Activated effector memory CD4-positive, alpha-beta T cell treated with Interleukin-2 at 50 U/mL for 16 hours (primary cell): ENCODE measurements at places on chromosomes 1 and 21.

- no peak for DNase-seq
Measured at GRCh38 chr1:1128454-1129139, 12.7 kb upstream of the C1orf159 start.

DNA sequence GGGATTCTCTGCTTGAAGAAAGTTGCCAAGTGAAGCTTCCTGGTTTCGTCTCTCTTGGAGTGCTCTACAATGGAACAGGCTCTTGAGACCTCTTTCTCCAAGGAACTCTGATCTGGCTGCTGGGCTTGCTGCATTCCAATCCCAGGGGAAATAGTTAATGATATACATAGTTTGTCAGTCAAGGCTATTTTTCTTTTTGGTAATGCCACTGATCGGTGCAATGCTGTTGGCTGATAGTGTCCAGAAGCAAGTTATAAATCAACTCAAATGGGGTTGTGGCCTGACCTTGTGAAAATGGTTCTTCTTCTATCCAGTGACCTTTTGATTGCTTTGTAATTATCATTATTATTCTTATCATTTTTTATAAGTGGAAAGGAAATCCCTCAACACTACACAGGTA, 48.4 kb upstream of the TNFSF18 start:
- no peak for DNase-seq

- no peak for DNase-seq
Measured at GRCh38 chr1:88191917-88192316, 492.2 kb upstream of the PKN2 start.

- no peak for DNase-seq
Measured at GRCh38 chr21:36773117-36773516, 74.2 kb downstream of the SIM2 start.

DNA sequence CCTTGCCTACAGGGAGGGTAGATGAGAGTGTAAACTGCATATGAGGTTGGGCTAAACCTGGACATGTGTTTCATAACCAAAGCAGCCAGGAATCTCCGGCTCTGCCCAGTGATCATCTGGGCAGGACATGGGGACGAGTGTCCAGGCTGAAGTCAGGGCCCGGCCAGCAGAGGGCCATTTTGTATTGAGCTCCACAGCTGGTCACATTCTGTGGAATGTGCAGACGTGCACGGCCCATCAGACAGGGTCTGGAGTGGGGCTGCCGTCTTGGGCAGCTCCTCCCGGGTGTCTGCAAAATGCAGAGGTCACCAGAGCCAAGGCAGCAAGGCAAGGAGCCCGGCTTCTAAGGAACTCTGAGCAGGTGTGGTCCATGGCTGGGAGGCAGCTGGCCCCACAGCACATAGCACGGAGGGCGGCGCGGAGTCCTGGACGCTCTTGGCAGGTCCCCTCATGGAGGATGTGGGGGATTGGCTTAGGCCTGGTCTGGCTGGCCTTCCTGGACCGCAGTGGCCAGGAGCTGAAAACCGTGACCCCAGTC, 6.2 kb downstream of the LRRC3 start:
- no peak for DNase-seq

DNA sequence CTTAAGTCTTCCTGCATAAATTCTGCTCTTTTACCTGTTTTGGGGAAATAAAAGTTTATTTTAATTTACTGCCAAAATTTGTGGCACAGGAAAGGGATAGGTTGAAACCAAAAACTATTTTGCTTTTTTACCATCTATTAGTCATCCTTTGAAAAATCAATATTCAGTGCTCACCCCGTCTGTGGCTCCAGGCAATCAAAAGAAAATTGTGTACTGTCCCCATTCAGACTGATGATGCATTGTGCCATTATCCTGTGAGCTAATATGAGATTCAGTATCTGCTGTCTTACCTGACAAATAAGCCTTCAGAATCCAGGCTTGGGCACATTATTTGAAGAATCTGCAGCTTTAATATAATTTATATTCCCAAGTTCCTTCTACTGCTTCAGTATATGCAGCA, 650.7 kb downstream of the KIF26B start:
- no peak for DNase-seq

- no peak for DNase-seq
Measured at GRCh38 chr1:63824451-63824850, 50.6 kb downstream of the ROR1 start.

GRCh38 chr1:192878249-192878648, 69.4 kb downstream of the RGS2 start:
- no peak for DNase-seq

- no peak for DNase-seq
Measured at GRCh38 chr1:59751801-59752200, 62.9 kb upstream of the HOOK1 start.

DNA sequence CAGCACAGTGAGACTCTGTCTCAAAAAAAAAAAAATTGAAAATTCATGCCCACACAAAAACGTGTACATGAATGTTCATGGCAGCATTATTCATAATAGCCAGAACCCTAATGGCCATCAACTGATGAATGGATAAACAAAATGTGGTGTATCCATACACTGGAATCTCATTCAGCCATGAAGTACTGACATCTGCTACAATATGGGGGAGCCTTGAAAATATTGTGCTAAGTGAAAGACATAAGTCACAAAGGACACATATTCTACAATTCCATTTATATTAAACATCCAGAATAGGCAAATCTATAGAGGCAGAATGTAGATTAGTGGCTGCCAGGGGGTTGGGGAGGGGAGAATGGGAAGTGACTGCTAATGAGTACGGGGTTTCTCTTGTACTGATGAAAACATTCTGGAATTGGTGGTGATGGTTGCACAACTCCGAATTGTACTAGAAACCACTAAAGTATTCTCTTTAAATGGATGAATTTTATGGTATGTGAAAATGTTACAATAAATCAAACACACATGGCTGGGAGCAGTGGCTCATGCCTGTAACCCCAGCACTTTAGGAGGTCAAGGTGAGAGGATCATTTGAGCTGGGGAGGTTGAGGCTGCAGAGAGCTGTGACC, 33.0 kb upstream of the KCNN3 start:
- no peak for DNase-seq

- no peak for DNase-seq
Measured at GRCh38 chr1:214155987-214156625, 124.9 kb upstream of the SMYD2 start.

DNA sequence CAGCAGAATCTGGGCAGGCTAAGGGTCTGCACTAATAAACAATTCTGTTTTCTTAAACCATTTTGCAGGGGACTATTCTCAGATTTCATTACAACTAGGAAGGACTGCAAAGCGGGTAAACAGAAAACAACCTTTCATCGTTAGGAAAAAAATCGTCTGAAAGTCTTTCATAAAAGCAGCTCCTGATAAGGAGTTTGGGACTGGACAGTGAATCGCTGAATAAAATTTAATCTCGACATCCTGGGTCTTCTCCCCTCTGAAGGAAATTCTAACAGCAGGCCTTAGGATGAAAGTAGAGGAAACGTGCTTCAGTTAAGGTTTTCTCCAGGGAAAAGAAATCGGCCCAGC, 471 bp upstream of the MTF2 start:
- DNase-seq, result no peak

DNA sequence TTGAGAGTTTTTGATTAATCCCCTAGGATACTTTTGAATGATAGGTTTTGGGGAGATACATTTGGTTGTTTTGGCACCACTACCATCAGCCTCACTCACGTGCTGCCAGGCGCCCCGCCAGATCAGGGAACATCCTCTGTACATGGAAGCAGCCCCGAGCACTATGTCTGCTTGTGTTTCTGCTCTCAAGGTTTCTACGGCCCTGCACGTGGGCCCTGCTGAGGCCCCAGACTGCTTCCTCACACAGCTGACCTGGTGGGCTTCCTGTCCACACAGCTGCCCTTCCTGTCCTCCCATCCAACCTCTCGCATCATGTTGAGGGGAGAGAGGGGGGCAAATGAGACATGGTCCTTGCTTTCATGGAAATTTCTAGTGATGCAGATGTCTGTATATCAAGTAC, 20.0 kb downstream of the ADARB1 start:
- no peak for DNase-seq

DNA sequence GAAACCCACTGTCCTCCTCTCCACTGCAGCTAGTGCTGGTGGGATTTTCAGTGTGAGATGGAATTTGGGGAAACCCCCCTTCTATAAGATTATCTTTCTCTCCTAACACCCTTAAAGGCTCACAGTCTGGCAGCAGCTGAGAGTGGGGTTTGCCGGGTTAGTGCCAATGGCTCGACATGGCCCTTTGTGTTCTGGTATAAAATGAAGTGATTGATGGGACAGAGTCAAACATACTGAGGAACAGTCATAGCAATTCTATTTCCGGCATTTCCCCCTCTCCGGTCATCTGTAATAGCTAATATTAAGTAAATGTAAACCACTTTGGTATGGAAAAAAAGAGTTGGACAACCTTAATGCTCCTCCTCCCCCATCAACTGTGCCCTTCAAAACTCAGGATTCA, 37.6 kb downstream of the TFF3 start:
- DNase-seq, result no peak

DNA sequence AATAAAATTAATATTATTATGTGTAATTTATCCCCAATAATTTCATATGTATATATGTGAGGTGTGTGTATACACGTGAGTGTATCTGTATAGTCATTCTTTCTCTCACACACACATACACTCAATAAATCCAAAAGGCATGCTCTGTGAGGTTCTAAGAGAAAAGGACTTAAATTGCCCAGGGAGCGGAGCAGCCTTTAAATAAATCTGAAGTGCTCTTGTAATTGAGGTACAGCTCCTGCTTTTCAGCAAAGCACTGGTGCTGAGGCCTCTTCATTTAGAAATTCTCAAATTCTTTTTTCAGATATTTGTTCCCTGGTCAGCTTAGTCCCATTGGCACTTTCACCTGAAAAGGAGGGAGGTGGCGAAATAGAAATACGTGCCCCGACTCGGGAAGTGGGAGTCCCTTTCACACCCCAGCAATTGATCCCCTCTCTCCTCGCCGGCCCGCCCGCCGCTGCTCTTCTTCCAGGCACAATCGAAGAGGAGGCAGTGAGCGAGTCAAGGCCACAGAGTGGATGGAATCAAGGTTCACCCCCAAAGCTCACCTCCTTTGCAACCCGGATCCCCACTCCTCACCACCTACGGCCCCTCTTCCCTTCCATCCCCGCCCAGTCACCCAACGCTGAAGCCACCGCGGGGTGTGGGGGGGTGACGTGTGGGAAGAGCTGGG, 944 bp downstream of the PLPPR5 start:
- DNase-seq, result no peak

GRCh38 chr1:51518033-51518585, 957 bp downstream of the EPS15 start:
- peak; percentile 19 for DNase-seq

GRCh38 chr1:7425229-7425628, 345.9 kb upstream of the VAMP3 start:
- no peak for DNase-seq

- DNase-seq, result no peak
Measured at GRCh38 chr1:15455522-15455921, 1.0 kb upstream of the CELA2A start.

DNA sequence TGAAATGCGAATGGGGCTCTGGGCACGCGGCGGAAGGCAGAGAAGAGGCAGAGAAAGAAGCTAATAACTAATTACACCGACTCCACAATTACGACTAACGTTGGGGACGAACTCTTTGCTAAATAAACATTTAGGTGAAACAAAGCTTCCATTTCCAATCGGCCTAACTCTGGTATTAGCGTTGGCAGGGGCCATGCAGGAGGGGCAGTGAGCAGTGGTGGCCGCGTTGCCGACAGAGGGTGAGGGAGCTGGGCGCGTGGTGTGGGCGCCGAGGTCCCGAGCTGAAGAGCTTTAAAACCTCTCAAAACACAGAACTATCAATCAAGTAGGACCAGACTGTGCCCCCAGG, 553 bp upstream of the NDUFV3 start:
- DNase-seq, result no peak

DNA sequence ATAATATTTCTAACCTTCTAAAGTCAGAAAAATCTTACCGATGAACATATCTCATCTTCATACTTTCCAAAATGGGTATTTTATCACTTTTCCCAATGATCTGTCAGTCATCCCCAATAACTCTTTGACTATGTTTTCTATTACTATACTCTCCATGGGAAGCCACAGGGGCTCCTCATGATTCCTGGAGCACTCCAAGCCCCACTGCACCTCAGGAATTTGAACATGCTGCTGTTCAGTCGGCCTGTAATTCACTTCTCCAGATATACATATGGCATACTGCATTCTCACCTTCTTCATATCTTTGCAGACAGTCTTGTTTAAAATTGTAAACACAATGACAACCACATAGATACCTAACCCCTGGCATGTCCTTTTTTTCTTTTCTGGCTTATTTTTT, 333.0 kb downstream of the BRINP3 start:
- no peak for DNase-seq

DNA sequence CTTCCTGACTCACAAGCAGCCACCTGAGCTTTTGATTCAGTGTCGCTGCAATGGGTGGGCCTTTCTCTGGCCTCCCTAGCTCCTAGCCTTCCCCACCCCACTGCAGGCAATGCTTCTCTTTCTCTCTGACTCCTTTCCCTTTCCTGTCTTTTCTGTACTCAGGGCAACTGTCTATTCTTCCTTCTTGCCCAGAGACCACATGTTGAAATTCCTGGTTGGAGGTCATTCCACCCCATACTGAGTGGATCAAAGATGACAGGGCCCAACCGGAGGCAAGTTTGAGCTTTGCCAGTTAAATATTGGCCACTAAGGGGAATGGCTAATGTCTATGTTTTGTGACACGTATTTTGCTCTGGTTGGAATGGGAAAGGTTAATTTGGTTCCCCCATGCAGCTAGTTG, 65.2 kb upstream of the ARID1A start:
- no peak for DNase-seq
